SK-MEL-5 (cell line): ENCODE measurements at places on chromosomes 11 and 22.

GRCh38 chr22:27846248-27846757, 44.7 kb upstream of the MN1 start:
- DNase-seq, result no peak

- no peak for DNase-seq
These were observed 3.0 kb downstream of the SNX19 start for GRCh38 chr11:130913268-130913667.

- peak; percentile 81 for DNase-seq
These were observed 17.8 kb upstream of the WNT7B start for GRCh38 chr22:45994491-45995404.

GRCh38 chr11:100329352-100329751, 357.7 kb upstream of the ARHGAP42 start:
- no peak for DNase-seq

DNA sequence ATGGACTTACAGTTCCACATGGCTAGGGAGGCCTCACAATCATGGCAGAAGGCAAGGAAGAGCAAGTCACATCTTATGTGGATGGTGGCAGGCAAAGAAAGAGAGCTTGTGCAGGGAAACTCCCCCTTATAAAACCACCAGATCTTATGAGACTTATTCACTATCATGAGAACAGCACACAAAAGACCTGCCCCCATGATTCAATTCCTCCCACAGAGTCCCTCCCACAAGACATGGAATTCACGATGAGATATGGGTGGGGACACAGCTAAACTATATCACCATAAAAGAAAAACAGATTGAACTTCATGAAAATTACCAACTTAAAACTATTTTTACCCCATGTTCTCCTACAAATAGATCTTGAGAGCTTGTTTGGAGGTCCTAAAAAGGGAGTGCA, 19.6 kb downstream of the ENTHD1 start:
- DNase-seq, result peak; percentile 93
